Ascending aorta (tissue), 2 donors: ENCODE measurements at places on chromosomes 11 and 22. TPM values are rescaled to one million over a fixed set of nuclear protein-coding genes. Genes with fewer than 3 reads are reported as not detected.

Gene CD6
- not detected for total RNA-seq

Gene JAM3
- total RNA-seq, result 59.8 TPM

DNA sequence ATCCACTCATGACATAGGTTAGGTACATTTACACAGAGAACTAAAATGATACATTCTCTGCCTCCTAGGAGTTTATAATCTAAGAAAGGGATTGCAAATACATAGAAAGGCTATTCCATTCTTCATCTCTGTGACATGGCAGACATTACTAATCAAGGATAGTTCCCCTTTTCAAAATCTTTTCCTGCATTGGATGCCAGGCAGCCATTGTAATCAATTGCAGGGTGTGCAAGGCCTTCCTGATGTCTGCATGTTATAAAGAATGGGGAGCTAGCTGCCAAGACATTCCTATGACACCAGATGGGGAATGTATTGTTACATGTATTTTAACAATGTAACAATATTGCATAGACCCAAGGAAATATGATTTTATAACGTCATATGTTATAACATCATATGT lies 82.0 kb downstream of the KIRREL3 start:
- DNase-seq, result no peak
- no peaks in the 10 kb centered on the region for H3K36me3 ChIP-seq
- no peaks in the 10 kb centered on the region for H3K4me1 ChIP-seq
- no peak overlapping the region for H3K4me3 ChIP-seq
- H3K27ac ChIP-seq, result no peak overlapping the region

DNA sequence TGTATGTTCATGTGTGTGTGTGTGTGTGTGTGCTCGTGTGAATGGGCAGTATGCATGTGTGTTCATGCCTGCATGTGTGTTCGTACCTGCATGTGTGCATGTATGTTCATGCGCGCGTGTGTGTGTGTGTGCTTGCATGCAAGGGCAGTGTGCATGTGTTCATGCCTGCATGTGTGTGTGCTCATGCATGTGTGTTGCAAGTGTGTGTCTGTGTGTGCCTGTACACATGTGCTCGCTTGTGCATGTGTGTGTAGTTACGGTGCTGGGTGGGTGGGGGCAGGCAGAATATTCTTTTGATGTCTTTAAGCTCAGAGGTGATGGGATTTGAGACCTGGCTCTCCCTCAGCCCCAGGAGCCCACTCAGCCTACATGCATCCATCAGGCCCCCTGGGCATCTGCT lies 822.1 kb downstream of the BRD1 start:
- no peak overlapping the region for H3K27ac ChIP-seq
- H3K4me1 ChIP-seq, result no peaks in the 10 kb centered on the region
- no peak for DNase-seq
- H3K4me3 ChIP-seq, result no peak overlapping the region
- H3K36me3 ChIP-seq, result no peaks in the 10 kb centered on the region

GRCh38 chr11:60717956-60718355 lies 6.6 kb upstream of the MS4A18 start:
- H3K27ac ChIP-seq, result no peak overlapping the region
- H3K27me3 ChIP-seq, result no peaks in the 10 kb centered on the region
- H3K36me3 ChIP-seq, result no peaks in the 10 kb centered on the region
- no peaks in the 10 kb centered on the region for H3K4me1 ChIP-seq
- no peak for DNase-seq

DNA sequence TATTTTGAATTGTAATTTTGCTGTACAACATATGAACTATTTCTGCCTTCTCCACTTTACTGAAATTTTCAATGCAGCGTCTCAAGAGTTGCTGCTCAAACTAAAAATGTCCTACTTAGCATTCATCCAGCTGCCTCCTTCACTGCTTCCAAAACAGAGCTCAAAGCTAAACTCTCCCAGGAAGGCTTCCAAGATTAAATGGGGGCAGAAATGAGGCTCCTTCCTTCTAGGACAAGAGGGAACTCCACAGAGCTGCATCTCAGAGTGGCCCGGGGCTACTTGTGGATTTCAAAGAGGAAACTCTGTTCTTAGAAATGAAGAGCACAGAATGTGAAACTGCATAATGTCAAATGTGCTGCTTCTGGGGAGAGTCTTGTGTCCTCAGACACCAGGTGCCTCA lies 295.9 kb upstream of the NCAM1 start:
- DNase-seq, result no peak
- H3K4me3 ChIP-seq, result no peak overlapping the region
- H3K27me3 ChIP-seq, result no peaks in the 10 kb centered on the region
- no peaks in the 10 kb centered on the region for H3K36me3 ChIP-seq
- H3K27ac ChIP-seq, result no peak overlapping the region

GRCh38 chr11:56990702-56991101 lies 2.0 kb downstream of the OR5AK2 start:
- DNase-seq, result no peak
- H3K27me3 ChIP-seq, result no peaks in the 10 kb centered on the region
- H3K4me1 ChIP-seq, result no peaks in the 10 kb centered on the region
- H3K36me3 ChIP-seq, result no peaks in the 10 kb centered on the region

DNA sequence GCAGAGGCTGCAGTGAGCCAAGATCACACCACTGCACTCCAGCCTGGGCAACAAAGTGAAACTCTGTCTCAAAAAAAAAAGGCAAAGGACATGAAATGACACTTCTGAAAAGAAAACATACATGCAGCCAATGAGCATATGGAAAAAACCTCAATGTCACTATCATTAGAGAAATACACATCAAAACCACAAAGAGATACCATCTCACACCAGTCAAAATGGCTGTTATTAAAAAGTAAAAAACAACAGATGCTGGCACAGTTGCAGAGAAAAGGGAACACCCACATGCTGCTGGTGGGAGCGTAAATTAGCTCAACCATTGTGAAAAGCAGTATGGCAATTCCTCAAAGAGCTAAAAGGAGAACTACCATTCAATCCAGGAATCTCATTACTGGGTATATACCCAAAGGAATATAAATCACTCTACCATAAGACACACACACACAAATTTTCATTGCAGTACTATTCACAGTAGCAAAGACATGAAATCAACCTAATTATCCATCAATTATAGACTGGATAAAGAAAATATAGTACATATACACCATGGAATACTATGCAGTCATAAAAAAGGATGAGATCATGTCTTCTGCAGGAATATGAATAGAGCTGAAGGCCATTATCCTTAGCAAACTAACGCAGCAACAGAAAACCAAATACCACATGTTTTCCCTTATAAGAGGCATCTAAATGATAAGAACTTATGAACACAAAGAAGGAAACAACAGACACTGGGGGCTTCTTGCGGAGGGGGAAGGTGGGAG lies 15.7 kb upstream of the C11orf58 start:
- DNase-seq, result no peak
- no peaks in the 10 kb centered on the region for H3K36me3 ChIP-seq
- H3K4me1 ChIP-seq, result no peaks in the 10 kb centered on the region
- H3K4me3 ChIP-seq, result no peak overlapping the region
- H3K27ac ChIP-seq, result no peak overlapping the region

GRCh38 chr22:28792491-28793383 lies 7.6 kb downstream of the XBP1 start:
- H3K27ac ChIP-seq, result no peak overlapping the region
- no peak overlapping the region for H3K4me3 ChIP-seq
- H3K4me1 ChIP-seq, result peaks cover 7% of the 10 kb centered on the region
- H3K36me3 ChIP-seq, result peaks cover 65% of the 10 kb centered on the region
- DNase-seq, result no peak
- no peaks in the 10 kb centered on the region for H3K27me3 ChIP-seq
